ENCODE measurements at places on chromosomes 7 and 10.

DNA sequence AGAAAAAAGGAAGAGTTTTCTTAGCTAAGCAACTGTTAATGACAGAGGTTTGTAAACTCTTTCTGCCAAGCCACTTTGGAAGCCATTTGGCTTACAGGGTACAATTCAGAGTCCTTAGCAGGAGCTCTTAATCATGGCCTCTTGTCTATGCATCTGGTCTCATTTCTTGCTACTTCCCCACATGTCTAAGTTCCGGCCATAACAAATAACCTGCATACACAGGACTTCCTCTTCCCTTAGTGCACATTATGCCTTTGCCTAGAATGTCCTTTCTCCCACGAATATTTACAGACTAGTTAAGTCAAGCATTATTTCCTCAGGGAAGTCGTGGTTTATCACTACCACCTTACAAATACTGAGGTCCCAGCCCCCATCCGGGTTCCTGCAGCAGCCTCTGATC is 8.6 kb upstream of the UPF2 start:
- DNase-seq, result no peak

- DNase-seq, result no peak
These were observed 931 bp downstream of the PAPSS2 start for GRCh38 chr10:87660484-87661133.

GRCh38 chr7:20430664-20431063 is 100.0 kb downstream of the ITGB8 start:
- DNase-seq, result no peak

DNA sequence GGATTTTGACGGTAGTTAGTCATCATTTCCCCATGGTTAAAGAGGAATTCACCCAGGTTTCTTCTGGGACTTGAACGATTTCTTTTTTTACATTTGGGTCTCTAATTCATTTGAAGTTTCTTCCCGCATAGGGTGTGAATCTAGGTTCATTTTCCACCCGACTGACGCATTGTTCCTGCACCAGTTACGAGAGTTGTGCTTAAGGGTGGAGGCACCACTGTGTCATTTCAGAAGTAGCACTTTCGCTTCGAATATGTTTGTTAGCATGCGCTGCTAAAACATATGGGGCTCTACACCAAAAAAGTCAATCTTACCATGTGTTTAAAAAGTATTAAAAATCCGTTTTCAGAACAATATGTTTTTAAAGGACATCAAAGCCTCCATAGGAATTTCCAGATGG is 140.3 kb downstream of the VIPR2 start:
- DNase-seq, result no peak

DNA sequence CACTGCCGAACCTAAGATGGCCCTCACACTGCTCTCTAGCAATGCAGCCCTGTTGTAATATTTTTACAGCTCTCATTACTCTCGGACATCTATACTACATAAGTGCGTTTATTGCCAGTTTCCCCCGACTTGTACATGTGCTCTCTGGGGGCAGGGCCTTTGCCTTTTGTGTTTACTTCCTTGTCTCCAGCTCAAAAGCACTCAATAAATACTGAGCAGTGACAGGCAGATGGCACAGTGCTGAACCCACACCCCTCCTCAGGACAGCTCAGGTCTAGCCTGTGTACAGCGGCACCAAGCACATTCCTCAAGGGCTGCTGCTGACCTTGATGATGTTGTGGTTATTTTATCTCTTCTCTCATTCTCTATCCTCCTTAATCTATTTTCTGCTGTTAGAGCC is 68.0 kb upstream of the ELMO1 start:
- no peak for DNase-seq

DNA sequence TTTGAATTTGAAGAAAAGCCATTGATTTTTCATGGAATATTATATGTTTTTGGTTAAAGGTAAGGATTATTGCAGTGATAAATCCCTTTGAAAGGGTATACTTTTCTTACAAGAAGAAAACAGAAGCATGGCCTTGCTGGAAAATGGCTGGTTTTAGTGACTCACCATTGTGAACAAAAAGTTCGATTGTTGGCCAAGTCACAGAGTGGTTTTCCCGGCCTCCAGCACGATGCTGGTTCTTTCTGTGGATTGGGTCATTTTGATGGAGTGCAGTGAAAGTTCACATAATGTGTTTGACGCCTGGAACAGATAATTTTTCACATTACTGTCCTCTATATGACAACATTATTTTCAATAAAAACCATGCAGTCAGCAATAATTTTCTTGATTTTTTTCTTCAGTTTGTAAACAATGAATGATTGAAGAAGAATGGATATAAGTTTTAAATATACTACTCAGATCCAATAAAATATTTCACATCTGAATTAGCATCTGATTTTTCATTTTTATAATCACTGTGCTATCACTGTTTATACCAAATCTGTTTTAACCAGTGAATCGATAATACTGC is 60.9 kb downstream of the RBM20 start:
- no peak for DNase-seq

DNA sequence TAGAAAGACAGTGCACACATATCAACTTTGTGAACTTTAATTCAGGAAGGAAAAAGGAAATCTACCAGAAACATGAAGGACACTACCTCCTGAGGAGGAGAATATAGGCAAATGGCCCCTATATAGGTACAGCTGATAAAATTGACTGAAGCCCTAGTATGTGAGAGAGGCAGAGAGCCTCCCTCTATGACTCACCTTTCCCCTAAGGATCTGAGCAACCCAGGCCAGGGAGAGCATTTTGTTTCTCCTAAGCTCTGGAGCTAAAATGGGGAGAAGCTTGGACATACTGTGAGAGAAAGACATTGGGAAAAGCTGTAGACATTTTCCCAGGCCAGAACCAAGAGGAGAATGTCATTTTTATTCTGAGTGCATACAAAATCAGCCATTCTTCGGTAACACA is 303.5 kb downstream of the AHR start:
- DNase-seq, result no peak

GRCh38 chr7:50791363-50791937 is 8.8 kb upstream of the GRB10 start:
- no peak for DNase-seq

GRCh38 chr7:44398953-44399574 is 73.7 kb upstream of the CAMK2B start:
- DNase-seq, result no peak

DNA sequence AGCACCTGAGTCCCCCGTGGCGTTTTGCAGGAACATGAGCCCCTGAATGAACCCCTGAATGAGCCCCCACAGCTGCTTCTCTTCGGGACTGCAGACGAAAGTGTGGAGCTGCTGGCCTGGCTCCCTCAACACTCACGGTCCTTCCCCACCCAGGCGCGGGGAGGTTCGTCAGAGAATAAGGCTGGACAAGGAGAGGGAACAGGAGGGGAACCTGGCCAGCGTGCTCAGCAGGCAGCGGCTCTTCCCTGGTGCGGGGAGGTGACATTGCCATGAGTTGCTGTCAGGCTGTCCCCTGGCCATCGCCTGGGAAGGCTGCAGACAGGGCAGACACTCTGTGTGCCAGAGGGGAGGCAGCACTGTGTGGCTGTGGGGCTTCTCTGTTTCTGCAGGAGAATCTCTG is 80.9 kb upstream of the SHH start:
- DNase-seq, result no peak

GRCh38 chr10:17460756-17461155 is 6.4 kb upstream of the ST8SIA6 start:
- DNase-seq, result no peak

DNA sequence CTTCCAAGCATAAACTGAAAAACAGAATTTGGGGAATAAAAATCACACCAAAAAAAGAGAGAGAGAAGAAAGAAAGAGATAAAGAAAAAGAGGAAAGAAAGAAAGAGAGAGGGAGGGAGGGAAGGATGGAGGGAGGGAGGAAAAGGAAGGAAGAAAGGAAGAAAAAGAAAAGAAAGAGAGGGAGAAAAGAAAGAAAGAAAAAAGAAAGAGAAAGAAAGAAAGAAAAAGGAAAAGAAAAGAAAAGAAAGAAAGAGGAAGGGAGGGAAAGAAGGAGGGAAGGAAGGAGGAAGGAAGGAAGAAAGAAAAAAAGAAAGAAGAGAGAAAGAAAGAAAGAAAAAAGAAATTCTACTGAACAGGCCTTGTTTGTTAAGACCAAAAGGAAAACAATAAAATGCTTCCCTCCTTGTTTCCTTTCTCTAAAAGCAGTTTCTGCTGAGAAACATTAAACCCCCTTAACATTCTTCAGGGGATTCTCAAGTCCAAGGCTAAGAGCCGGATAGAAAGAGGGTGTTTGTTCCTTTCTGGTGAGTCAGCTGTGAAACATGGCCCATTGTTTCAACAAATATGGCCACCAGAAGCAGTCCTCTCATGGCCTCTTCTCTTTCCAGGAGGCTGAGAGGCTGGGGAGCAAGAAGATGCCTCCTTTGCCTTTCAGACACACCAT is 46.9 kb upstream of the GPAM start:
- DNase-seq, result no peak

- DNase-seq, result no peak
These were observed 27.3 kb upstream of the ITGB1 start for GRCh38 chr10:32985341-32985764.

- DNase-seq, result peak; percentile 44
These were observed 65.6 kb upstream of the PDGFA start for GRCh38 chr7:585229-585711.

GRCh38 chr7:19404912-19405329 is 259.7 kb upstream of the FERD3L start:
- no peak for DNase-seq

DNA sequence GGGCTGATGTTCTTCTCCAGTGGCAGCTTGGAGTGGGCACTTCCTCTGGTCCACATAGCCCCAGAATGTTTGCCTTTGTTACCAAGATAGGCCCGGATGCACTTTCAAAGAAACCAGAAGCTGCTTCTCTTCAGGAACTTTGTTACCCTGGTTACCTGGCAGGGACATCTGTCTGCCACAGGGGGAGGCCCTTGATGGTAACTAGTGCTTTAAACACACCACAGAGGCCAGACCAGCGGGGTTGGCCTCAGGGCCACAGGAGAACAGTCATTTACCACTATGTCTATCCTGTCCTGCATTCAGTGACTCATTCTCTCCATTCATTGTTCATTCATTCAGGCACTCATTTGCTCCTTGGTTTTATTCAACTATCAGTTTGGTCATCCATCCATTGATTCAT is 11.9 kb upstream of the PLEKHA1 start:
- DNase-seq, result no peak

- no peak for DNase-seq
These were observed 17.2 kb upstream of the FAM170B start for GRCh38 chr10:49151025-49151445.

- DNase-seq, result no peak
These were observed 1127.7 kb upstream of the LRRTM3 start for GRCh38 chr10:65798133-65798532.

DNA sequence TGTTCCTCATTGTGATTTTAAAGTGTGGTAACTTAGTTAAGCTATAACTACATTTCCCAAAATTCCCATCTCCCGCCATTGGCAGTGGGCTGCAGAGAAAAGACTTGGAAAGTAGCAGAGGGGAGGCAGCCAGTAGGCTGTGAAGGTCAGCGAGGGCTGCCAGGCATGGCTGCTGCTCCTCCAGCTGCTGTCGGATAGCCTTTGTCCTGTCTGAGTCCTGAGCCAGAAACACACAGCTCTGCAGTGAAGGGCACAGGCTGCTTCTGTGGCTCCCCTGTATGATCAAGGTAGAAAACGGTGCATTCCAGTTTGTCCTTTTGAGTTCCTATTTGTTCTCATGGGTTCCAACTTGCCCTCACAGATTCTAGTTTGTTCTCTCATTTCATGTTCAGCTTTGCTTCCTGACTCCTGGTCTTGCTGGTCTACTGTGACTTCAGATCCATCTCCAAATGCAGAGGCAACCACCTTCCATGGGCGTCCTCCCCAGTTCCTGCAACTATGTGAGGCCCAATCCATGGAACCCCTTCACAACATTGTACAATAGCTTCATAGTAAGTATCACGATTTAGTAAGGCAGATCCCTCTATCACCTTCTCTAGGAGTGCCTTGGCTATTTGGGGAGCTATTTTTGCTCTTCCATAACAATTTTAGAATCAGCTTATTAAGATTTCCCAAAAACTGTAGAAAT is 31.7 kb downstream of the SYPL1 start:
- DNase-seq, result no peak

DNA sequence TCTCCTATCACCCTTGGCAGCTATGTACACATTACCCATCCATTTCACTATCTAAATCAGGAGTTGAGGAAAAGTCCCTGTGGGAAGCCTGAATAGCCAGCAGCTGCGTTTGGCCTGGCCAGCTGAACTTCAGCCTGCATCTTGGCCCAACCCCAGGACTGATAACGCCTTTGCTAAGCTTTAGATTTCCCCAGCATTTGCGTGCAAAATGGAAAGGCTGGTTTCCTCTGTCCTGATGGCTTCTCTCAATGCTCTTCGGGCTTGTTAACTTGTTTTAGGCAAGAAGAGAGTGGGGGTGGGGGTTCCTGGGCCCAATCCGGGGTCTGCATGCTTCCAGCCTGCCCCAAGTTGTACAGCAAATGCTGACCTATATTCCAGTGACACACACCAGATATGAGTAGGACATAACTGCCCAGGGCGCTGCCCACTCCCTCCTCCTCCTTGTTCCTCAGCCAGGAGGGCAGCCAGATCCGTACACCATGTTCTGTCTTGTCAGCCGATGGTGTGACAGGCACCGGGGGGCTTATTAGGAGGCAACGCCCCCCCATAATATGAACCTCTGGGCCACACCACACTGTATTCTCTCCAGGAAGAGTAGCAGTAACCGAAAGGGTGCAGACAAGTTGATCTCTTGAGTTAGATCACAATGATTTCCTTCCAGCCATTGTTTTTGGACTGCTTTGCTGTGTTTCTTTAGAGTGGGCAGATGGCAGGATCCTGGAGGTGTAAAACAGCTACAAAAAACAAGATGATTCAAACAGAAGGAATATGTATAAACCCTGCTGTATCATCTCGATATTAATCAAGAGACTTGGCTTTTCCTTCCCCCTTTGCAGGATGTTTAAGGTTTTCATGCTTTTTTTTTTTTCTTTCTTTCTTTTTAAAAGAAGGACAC is 339.0 kb downstream of the RNLS start:
- no peak for DNase-seq

DNA sequence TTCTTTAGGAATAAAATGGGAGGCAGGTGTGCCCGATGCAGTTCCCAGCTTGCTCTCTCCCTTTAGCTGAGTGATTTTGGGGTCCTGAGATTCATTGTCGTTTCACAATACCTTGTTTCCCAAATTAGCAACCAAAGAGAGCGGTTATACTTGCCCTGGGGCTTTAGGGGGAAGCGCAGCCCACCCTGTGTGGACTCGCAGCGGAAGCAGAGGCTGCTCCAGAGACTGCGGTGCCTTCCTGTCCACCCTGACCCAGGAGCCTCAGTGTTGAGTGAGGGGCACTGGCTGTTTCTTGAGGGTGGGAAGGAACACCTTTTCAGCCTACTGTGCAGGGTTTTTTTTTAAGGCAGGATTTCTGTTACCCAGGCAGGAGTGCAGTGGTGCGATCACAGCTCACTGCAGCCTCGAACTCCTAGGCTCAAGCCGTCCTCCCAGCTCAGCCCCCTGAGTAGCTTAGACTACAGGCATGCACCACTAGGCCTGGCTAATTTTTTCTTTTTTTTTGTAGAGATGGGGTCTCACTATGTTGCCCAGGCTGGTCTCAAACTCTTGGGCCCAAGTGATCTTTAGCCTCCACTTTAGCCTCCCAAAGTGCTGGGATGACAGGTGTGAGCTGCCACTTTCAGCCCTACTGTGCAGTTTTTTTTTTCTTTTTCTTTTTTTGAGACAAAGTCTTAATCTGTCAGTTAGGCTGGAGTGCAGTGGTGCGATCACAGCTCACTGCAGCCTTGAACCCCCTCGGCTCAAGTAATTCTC is 67.0 kb downstream of the DNAJB6 start:
- no peak for DNase-seq

Data from CD4-positive, alpha-beta T cell treated with Interleukin-2 at 100 ng/mL for 4 hours (primary cell).